ENCODE measurements at places on chromosomes 3 and 15.

DNA sequence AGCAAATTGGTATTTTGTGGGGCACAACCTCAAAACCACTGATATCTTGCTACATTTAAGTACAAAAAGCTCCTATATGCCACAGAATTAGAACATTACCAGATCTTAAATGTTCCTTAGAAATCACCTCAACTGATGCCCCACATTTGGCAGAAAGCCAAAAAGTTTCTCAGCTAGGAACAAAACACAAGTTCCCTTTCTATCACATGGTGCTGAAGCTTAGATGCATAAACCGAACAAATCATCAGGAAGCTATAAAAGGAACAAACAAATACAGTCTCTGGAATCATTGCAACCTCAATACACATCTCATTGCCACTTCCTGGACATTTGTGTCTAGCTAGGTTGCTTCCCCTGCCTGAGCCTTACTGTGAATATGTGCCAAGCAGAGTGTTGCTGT is 492.6 kb downstream of the LPP start:
- DNase-seq, result no peak

DNA sequence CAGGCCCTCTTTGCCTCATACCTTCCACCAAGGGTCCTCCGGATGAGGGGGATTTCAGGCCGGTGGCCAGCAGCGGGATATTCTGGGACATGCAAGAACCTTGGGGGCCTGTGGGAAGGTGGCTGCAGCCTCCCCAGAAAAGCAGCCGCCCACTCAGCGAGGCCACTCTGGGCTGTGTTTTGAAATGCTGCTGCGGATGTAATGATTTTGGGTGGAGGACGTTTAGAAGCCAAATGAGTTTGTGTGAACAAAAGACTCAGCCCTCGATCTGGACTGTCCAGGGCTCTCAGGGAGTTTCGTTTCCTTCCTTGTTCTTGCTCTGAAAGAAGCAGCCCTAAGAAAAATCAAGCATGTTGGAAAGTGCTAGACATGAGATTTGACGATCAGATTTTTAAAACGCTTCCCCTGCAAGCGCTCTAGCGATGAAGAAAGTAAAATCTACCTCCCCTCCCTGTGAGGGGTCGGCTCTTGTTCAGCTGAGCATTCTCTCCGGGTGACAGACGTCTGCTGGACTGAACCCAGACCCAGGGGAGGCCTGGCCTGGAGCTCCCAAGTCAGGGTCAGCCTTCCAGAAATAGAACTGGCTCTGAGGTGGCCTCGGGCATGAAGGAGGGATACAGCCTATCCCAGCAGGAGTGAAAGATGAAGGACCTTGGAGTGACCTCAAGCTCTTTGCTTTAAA is 12.9 kb downstream of the HEG1 start:
- no peak for DNase-seq

DNA sequence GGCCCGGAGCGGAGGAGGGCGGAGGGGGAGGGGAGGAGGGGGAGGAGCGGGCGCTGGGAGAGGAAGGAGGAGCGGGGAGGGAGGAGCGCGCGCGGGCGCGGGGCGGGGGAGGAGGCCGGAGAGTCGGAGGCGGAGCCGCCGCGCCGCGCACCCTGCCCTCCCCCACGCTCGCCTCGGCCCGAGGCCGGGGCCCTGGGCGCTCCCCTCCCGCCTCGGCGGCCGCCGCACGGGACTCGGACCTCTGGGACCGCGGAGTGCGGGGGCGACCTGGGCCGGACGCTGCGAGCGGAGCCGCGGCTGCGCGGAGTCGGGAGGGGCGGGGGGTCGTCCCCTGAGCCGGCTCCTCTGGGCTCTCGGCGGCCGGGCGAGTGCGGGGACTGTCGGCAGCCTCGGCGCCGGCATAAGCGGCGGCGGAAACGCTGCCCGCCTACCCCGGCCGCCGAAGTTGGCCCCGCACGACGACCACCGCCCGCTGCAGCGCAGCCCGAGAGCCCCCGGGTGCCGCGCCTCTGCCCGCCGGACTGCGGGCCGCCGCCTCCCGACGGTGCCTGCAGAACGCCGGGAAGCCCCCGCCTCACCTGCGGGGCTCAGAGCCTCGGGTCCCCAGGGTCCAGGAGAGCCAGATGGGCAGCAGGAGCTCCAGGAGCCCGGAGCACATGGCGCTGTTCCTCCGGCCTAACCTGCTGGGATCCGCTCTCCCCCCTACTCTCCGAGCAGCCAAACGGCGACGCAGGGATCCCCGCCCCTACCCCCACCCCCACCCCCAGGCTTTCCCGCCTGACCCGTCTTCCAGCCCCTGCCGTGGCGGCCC is 406 bp upstream of the GABRB3 start:
- no peak for DNase-seq

DNA sequence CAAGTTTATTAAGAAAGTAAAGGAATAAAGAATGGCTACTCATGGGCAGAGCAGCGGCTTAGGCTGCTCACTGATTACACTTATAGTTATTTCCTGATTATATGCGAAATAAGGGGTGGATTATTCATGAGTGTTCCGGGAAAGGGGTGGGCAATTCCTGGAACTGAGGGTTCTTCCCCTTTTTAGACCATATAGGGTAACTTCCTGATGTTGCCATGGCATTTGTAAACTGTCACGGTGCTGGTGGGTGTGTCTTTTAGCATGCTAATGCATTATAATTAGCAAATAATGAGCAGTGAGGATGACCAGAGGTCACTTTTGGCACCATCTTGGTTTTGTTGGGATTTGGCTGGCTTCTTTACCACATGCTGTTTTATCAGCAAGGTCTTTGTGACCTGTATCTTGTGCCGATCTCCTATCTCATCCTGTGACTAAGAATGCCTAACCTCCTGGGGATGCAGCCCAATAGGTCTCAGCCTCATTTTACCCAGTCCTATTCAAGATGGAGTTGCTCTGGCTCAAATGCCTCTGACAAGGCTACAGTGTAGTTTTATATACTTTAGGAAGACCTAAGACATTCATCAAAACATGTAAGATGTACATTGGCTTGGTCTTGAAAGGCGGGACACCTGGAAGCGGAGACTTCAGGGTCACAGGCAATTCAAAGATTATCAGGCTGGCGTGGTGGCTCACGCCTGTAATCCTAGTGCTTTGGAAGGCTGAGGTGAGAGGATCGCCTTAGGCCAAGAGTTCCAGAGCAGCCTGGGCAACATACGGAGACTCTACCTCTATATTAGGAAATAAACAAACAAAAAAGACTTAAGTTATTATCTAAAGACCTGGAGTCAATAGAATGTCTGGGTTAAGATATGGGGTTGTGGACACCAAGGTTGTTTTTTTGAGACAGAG is 3.2 kb upstream of the BLOC1S6 start:
- no peak for DNase-seq

GRCh38 chr15:100244796-100245486 is 96.8 kb downstream of the ADAMTS17 start:
- DNase-seq, result no peak

DNA sequence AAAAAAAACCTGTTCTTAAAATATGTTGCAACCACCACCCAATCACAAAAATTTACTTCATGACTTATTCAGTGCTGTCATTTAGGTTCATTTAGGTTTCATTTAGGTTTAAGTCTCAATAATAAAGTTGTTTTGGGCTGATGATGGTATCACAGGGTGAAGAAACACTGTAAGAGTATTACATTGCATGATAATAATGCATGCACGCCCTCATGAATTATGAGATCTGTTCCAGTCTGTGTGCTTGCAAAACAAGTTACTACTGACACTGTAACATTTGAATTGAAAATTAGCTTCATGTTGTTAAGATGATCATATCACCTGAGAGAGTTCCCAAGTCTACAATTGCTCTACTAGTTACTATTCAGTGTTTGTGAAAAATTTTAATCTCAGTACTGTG is at the start of gene AADACL2:
TSS of gene AADACL2 (plus strand) at position 315 of the 400 bp plus-strand sequence. CDS start 109 bp downstream, outside the sequence.
- DNase-seq, result no peak

DNA sequence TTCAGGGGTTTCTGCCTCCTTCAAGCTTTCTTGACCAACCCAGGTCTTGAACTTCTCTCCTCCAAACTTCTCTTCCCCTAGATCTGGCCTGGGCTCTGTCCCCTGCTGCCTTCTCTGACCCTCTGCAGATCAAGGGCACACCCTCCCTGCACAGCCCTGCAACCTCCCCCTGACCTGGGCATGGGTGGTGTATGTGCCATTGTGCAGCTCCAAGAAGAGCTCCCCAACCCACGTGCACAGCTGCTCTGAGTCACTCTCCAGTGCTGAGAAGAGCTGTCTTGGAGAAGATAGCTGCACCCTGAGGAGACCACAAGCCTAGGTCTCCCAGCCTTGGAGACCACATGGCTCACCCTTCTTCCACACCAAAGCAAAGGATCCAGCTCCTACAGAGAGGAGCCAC is 8.0 kb downstream of the MAN2C1 start:
- DNase-seq, result no peak

- no peak for DNase-seq
Observed at GRCh38 chr3:29324180-29324651, 43.3 kb downstream of the RBMS3 start.

DNA sequence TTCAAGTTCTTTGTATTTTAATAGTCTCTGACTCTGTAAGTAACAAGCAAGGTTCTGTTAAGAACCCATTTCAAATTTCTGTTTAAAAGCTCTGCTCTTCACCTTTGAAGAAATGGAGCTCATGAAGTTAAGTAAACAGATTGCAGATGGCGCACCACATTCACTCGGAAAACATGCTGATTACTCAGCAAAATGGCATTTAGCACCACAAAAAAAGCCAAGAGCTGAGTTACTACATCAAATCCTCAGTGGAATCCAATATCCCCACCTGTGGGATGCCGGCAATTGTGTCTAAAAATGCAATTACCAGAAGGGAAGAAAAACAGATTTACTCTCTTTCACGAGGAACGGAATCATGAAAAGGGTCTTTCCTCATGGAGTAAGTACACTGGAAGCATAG is 758.0 kb downstream of the NTRK3 start:
- DNase-seq, result no peak

- DNase-seq, result no peak
Observed at GRCh38 chr3:147384210-147385058, 21.9 kb downstream of the ZIC4 start.

DNA sequence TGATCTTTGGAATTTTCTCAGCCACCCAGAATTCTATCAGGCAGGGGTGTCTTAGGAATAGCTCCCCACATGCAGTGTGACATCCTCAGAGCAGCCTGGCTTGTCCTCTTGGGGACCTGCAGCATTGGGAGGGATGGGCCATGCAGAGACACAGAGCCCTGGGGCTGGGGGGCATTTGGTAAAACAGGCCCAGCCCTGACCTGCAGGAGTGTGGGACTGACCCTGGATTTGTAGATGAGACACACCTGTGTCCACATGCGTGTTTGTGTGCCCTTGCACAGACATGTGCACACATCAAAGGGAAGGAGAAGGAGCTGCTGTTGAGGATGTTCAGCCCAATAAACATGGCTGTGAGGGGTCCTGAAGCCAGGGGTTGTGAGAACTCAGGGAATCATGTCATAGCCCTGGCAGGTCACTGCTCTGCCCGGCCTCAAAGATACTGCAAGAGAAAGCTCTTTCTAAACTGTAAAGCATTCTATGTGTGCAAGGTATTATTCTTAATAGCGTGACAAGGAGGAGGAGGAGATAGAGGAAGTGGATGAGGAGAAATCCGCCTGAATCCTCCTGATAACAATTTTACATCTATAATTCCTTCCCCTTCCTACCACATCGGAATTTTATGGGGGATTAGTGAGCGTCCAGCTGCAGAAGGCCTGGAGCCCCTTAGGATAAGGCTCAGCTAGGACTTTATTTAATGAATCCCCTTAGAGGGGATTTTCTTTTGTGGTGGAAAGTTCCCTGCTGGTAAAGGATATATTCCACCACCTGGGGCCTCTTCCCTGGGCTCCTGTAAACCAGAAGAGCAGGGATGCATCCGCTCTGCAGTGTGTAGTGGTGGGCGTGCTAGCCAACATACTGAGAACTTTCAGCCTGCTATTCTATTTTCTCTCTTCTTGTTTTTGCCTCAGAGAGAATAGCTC is 245.5 kb downstream of the EPHB1 start:
- DNase-seq, result no peak

DNA sequence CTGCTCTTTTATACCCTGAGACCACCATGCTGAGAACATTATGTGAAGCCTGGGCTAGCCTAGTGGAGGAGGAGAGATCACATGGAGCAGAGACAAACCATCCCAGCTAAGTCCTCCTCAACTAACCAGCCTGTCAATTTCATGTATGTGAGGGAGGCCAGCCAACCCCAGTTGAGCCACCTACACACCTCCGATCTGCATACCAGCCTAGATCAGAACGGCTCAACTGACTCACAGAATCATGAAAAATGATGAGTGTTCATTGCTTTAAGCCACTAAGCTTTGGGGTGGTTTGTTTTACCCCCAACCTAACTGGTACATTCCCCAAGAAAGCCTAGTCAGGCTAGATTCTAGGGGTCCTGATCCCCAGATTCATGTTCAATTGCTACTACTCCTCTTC is 19.4 kb upstream of the CA12 start:
- no peak for DNase-seq

DNA sequence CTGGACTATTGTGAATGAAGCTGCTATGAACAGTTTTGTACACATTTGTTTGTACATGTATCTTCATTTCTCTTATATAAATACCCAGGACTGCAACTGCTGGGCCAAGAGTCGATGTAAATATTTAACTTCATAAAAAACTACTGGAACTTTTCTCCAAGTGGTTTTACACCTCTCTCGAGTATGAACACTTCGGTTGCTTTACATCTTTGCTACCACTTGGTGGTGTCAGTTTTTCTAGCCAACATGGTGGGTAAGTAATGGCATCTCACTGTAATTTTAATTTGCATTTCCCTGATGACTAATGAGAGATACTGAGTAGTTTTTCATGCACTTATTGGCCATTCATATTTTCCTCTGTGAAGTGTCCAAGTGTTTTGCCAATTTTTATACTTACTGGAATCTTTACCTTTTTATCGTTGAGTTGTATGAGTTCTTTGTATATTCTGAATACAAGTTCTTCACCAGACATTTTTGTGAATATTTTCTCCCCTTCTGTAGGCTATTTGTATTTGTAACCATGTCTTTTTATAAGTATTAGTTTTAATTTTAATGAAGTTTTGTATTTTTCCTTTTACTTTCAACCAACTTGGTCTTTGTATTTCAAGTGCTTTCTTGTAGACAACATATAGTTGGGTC is 44.4 kb downstream of the PCOLCE2 start:
- DNase-seq, result no peak

DNA sequence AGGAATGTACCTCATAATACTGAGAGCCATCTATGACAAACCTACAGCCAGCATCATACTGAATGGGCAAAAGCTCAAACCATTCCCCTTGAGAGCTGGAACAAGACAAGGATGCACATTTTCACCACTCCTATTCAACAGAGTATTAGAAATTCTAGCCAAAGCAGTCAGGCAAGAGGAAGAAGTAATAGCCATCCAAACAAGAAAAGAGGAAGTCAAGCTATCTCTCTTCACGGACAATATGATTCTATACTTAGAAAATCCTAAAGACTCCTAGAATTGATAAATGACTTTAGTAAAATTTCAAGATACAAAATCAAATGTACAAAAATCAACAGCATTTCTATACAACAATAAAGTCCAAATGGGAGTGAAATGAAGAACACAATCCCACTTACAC is 30.2 kb downstream of the OCA2 start:
- no peak for DNase-seq

- DNase-seq, result no peak
Observed at GRCh38 chr3:63689285-63689684, 36.8 kb downstream of the SNTN start.

- no peak for DNase-seq
Observed at GRCh38 chr3:15091575-15091974, 7.4 kb downstream of the RBSN start.

GRCh38 chr3:100299016-100299415 is 35.5 kb upstream of the NIT2 start:
- DNase-seq, result no peak

All from stimulated activated CD8-positive, alpha-beta memory T cell treated with anti-CD3 and anti-CD28 coated beads, Interleukin-15, amount 100 ng/mL, for 24 hours (primary cell).